GM18507 (cell line): ENCODE measurements at places on chromosomes 7 and 10.

- DNase-seq, result no peak
These were observed 60.2 kb downstream of the TFPI2 start for GRCh38 chr7:93830141-93830925.

- DNase-seq, result no peak
These were observed 259.8 kb upstream of the GNAI1 start for GRCh38 chr7:79874797-79875196.

DNA sequence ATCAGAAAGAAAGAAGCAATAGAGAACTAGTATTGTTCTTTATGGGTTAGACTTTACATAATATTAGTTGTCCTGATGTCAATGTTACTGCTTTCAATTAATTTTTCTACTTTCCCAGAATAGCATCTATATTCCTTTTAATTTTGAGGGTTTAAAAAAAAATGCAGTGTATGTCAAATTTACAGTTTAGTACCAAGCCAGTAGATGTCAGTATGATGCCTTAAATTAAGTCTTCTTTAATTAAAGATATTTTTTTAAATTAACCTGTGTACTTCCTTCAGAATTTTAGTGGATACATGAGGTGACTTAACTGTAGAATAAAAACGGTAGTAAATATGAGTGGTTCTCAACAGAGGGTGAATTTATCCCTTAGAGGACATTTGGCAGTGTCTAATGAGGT, 35.2 kb upstream of the STOX1 start:
- DNase-seq, result no peak

DNA sequence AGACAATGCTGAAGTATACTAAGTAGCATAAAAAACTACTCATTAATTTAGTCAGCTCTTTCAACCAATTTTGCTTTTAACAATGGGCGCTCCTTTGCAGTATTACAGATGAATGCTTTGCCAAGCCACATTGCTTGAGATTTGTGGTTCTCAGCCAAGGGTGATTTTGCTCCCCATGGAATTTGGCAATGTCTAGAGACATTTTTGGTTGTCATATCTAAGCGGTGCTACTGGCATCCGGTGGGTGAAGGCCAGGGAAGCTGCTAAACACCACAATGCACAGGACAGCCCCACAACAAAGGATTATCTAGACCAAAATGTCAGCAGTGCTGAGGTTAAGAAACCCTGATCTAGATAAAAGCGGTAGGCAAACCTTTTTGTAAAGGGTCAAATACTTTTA, 112.0 kb downstream of the UBE2H start:
- DNase-seq, result no peak

DNA sequence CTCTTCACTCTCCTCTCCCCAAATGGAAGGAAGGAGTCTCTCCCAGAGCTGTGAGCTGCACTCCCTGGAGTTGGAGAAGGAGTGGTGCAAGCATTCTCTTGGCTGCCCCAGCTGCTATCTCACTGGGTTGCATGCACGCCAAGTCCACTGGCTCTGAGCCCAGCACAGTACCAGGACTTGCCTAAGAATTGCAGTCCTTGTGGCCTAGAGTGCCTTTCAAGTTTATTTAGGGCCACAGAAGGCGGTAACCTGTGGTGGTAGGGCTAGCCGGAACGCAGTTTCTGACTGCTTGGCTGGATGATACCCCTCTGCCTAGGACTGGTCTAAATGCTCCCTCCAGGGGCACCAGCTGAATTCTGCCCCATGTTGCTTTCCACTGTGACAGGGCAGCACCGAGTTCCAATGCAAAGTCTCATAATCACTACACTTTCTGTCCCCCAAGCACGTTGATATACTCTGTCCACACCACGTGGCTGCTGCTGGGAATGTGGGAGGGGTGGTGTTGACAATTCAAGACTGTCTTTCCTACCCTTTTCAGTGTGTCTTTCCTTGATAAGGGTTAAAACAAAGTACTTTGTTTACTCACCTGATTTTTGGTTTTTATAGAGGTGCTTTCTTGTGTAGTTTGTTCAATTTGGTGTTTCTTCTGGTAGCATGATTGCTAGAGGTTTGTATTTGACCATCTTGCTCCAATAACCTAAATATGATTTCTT, 57.0 kb downstream of the PHTF2 start:
- no peak for DNase-seq

- DNase-seq, result no peak
These were observed 175.9 kb downstream of the EBF3 start for GRCh38 chr10:129788215-129788614.

DNA sequence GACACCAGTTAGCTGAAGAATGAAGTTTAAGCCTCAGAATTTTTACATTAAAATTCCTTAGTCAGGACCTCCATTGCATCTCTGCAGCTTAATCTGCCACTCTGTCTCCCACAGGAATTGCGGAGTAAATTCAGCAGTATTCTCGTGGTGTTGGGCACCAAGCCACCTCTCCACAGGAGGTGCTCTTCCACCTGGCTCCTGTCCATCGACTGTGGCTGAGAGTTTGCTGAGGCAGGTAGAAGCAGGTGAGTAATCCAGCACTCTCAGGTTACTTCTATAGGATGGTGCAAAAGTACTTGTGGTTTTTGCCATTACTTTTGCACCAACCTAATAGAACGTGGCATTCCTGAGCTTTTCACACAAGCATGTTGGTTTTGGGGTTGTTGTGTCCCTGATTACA, 134.1 kb downstream of the GFRA1 start:
- no peak for DNase-seq

DNA sequence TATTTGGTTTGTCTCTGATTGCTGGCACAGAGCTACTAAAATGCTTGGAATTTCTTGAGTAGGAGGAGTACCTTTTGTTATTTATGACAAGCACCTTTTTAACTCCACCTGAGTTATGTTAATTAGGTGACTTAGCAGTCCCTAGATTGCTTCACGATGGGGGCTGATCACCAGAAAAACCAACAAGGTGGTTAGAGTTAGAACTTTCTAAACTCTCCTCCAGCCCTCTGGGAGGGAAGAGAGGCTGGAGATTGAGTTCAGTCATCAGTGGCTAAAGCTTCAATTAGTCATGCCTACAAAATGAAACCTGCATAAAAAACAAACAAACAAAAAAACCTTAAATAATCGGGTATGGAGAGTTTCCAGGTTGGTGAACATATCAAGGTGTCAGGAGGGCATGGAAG, 23.6 kb upstream of the ING3 start:
- no peak for DNase-seq

DNA sequence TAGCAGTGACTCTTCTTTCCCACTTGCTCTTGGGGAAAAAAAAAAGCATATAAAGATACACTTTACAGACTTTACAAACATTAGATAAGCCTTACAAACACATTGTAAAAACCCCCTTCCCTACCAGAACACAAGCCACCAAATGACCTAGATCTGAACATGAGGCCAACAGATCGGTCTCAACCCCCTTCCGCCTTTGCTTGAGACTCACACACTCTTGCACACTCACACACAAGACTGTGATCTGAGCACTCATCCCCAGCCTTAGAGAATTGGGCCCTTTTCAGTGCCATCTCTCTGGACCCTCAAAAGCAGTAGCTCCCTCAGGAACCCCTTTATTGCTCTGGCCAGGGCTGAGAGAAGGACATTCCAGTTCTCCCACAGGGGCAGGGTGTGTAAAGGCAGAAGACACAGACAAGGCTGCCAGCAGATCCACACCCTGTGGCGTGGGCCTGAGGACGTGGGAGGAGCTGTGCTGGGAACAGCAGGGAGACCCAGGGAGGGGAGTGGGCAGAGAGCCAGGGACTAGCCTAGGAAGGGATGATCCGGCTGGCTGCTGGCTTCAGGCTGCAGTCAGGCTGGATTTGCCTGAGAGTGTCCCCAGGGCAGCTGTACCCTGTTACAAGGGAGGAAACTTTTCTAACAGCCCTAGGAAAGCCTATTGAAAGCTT, 206.7 kb downstream of the KIAA1217 start:
- DNase-seq, result no peak

- no peak for DNase-seq
These were observed 52.2 kb downstream of the LRGUK start for GRCh38 chr7:134179036-134180011.

- no peak for DNase-seq
These were observed 173.9 kb downstream of the ARID5B start for GRCh38 chr10:62075414-62075813.

DNA sequence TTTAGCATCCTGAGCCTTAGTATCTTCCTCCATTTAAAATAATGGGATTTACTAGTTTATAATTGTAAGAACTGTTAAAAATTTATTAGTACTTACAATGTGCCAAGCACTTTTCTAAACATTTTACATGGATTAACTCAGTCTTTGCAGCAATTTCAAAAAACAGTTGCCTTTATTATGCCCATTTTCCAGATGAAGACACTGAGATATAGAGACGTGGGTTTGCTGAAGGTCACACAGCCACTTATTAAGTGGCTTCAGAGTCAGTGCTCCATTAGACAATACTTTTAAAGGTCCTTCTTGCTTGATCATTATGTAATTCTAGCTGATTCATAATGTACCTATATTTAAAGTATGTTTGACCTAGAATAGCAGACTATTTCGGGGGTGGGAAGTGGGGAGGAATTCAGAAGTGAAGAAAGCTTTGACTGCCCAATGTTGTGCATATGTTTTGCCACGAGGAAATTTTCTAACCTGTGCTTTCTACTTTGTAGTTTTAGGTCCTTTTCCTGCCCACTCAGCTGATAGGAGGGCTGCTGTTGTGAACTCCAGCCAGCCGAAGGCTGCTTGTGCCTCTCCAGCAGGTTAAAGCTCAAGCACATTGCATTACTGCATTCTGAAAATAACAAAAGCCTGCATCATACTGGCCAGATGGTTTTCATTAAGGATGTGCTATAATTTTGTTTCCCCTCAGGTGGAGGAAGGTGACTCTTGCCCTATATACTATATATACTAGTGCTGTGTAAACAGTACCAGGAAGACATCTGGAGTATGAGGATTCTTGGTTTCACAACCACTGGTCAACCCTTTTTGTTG, 4.3 kb downstream of the PLEKHA8 start:
- no peak for DNase-seq

- DNase-seq, result no peak
These were observed 75.1 kb downstream of the CRPPA start for GRCh38 chr7:16345979-16346958.

GRCh38 chr7:80773787-80774508, 135.5 kb downstream of the CD36 start:
- DNase-seq, result no peak

DNA sequence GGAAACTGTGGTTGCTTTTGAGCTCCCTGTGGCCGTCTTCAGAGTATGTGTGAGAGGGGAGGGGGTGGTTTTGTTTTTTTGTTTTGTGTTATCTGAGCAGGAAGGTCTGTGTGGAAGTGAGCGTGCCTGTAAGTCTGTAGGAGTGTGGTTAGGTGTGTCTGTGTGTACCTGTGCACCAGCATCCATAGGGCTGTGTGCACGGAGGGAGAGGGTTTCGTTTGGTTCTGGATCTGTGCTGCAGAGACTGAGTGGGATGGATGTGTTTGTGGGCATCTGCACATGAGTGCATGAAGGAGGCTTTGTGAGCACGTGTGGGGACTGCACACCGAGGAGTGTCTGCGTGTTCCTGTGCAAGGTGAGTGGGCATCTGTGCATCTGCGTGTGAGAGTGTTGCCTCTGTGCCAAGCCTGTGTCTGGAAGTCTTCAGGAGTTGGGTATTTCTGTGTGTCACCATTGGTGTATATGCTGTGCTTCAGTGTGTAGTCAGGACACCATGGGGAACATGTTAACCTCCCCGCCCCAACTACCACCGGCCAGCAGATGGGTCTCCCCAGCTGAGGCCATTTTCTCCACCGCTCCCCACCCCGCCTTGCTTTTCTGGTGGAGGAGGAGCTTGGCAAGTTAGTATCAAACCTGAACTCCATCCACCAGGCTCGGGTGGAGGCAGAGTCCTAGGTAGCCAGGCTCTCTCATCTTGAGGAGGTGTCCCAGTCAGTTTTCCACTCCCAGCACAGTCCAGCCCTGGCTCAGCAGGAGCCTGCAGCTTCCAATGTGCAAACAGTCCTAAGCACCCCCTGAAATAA, 7.1 kb upstream of the TLX1 start:
- DNase-seq, result no peak

DNA sequence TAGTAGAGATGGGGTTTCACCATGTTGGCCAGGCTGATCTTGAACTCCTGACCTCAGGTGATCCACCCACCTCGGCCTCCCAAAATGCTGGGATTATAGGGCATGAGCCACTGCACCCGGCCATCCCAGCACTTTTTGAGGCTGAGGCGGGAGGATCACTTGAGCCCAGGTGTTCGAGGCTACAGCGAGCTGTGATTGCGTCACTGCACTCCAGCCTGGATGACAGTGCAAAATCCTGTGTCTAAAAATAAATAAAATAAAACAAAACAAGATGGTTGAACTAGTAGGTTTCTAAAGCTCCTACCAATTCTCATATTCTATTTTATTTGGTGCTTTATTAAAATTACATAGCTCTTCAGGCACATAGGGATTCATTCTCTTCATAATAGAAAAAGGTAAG, 890.3 kb upstream of the AUTS2 start:
- no peak for DNase-seq

GRCh38 chr7:24441314-24442027, 131.8 kb upstream of the PALS2 start:
- no peak for DNase-seq

- no peak for DNase-seq
These were observed 177.0 kb downstream of the REEP3 start for GRCh38 chr10:63697956-63698786.

- DNase-seq, result no peak
These were observed 34.9 kb upstream of the WAPL start for GRCh38 chr10:86556532-86556931.

DNA sequence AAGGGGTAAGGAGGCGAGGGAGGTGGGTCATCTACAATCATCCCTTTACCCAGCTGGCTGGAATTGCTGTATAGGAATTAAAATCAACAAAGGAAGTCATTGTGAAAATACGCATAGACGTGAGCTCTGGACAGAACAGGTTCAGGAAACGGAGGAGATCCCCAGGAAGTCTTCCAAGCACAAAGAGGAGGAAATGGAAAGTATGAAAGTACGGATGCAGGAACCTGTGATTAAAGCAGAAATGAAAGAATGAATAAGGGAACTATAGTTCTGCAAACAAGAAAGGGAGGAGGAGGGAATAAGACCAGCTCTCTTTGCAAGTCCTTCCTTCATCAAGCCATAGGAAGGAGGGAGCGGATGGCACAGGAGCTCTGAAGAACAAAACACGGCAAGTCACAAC, 61.8 kb downstream of the PYROXD2 start:
- no peak for DNase-seq

GRCh38 chr7:30731581-30731980, 20.4 kb upstream of the INMT start:
- no peak for DNase-seq

- no peak for DNase-seq
These were observed 104.1 kb downstream of the EVX1 start for GRCh38 chr7:27346531-27347275.

- DNase-seq, result no peak
These were observed 58.4 kb downstream of the MAPK8 start for GRCh38 chr10:48364659-48365405.

- DNase-seq, result no peak
These were observed 5.7 kb downstream of the STK17A start for GRCh38 chr7:43588477-43589132.

DNA sequence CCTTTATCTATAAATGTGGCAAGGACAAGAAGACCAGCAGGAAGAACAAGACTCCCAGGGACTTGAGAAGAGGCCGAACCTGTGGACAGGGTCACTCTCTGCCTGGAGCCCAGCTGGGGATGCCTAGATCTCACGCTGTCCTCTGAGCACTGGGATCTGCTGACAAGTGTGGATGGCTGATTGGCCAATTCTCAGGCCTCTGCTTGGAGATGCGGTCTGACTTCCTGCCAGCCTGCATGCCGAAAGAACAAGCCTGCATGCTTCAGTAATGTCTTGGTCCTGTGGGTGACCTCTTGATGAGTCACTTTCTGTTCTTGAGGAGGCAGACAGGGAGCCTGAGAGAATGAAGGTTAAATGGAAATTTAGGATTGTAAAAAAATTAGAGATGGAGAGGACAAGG, 84.7 kb downstream of the TMEM178B start:
- DNase-seq, result peak; percentile 23
